NCI-H1694 treated with DMSO at 0.1 percent for 48 hours (cell line): ENCODE measurements at places on chromosomes 2 and 18.
A peak's percentile ranks its signal among the peaks of the same experiment; 100 is the strongest.

- DNase-seq, result no peak
Measured at GRCh38 chr2:3214065-3214464, 163.6 kb downstream of the EIPR1 start.

DNA sequence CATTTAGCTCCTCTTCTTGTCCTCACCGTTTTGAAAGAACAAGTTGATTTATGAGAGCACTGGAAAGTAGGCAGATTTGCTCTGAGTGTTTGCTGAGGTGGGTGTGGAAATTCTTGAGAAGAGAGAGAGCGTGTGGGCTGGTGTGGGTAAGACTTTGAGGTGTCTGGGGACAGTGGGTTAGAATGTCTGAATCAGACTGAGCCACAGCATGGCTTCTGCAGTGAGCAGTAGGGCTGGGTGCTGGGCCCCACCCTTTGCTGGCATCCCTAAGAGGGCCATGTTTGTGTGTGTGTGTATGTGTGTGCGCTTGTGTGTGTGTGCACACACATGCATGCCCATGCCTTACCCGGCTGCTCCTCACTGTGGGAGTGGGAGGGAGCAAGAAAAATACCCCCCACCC lies 63.7 kb downstream of the COPS8 start:
- no peak for DNase-seq

GRCh38 chr2:19264852-19265251 lies 93.6 kb downstream of the OSR1 start:
- DNase-seq, result no peak

DNA sequence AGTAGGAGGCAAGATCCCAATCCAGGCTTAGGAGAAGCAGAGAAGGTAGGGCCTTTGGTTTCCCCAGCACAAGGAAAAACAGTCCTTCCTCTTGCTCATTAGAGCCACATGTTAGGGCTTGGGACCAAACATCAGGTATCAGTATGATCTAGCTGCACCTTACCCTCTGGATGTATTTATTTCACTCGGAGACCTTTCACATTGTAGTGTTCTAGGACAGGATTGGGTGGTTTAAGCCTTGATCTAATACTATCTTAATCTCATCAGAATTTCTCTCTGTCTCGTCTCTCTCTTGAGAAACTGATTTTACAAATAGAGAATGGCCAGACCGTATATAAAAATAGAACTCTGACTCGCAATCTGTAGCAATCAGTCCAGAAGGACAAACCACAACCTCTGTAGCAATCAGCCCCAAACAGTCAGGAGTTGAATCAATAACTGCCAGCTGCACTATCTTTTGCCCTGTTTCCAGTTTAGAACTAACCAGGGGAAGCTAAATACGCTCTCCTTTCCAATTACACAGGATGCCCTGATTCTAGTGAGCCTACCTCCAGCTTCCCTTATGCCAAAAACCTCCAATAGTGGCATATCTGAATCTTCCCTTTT lies 207.1 kb downstream of the TDRD15 start:
- no peak for DNase-seq

- no peak for DNase-seq
Measured at GRCh38 chr2:99152199-99152895, 2.4 kb downstream of the TSGA10 start.

DNA sequence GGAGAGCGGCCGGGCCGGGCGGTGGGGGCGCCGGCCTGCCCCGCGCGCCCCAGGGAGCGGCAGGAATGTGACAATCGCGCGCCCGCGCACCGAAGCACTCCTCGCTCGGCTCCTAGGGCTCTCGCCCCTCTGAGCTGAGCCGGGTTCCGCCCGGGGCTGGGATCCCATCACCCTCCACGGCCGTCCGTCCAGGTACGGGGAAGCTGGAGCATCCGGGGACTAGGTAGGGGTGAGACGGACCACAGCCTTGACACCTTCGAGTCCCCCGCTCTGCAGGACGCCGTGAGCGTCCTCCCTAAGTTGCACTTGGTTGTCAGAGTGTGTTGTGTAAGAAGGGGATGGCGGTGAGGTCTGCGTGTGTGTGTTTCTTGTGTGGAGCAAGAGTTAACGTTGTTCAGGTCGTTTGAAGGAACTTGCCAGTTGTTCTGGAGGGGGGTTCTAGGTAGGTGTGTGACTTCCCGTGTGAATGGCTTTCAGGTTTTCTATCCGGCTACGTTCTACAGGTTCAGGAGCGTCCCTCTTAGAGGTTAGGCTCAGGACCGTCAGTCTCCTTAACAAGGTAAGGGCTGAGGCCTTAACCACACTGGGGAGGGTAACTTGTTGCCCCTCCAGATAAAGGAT lies 393 bp downstream of the IL1R1 start:
- DNase-seq, result no peak

- peak; percentile 78 for DNase-seq
Measured at GRCh38 chr2:142980246-142981068, 103.0 kb downstream of the KYNU start.

- DNase-seq, result no peak
Measured at GRCh38 chr2:9179572-9180201, 26.9 kb upstream of the ASAP2 start.

GRCh38 chr2:101463911-101464641 lies 10.8 kb downstream of the RFX8 start:
- no peak for DNase-seq

DNA sequence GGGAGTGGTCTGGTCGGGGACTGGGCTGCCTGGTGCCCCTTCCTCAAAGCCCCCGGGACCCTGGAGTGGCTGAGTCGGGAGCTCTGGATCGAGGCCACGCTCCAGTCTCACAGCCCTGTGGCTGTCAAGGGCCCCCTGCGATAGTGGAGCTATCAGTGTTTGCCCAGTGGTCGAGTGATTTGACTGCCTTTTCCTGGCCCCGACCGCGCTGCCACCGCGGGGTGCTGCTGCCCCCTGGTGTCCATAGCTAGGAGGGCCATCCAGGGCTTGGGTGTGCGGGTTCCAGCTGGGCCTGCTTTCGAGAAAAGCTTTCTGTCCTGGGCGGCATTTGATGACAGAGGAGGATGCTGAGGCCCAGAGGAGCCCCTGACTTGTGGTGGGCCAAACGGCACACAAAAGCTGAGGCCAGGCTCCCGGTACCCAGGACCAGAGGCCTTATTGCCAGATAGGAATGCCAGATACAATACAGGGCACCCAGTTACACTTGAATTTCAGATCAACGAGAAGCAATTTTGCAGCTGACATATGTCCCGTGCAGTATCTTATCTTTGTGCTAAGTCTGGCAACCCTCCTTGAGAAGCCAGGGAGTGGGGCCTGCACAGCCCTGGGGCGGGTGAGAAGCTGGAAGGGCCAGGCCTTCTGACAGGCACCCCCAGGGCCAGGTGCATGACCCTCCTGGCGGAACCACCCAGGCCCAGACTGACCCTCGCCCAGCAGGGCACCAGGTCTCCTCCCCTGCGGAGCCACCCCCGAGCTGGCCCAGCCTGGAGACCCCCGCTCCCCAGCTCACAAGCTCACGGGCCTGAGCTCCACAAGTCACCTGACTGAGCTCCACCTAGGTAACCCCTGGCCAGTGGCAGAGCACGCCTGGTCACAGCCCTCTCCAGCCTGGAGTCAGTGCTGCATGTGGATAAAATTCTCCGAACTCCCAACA lies 13.0 kb downstream of the ODC1 start:
- peak; percentile 65 for DNase-seq

DNA sequence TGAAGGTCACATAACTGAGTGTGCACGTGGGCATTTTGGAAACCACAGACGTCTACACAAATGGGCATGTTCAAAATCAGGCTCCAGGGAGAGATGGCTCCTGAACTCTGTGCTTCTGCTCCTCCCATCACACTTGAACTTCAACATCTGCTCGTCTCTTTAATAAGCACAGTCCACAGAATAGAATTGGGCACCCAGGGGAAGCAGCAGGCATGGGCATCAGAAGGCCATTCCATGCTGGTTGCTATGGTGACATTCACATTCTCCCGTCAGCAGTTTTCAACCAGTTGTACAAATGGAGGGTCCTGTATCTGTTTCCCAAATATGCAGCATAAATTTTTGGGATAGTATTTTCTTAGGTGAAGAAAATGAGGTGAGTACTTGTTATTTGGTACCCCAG lies 183.7 kb upstream of the COPS8 start:
- no peak for DNase-seq

GRCh38 chr18:1499265-1499664 lies 594.6 kb downstream of the ADCYAP1 start:
- no peak for DNase-seq

DNA sequence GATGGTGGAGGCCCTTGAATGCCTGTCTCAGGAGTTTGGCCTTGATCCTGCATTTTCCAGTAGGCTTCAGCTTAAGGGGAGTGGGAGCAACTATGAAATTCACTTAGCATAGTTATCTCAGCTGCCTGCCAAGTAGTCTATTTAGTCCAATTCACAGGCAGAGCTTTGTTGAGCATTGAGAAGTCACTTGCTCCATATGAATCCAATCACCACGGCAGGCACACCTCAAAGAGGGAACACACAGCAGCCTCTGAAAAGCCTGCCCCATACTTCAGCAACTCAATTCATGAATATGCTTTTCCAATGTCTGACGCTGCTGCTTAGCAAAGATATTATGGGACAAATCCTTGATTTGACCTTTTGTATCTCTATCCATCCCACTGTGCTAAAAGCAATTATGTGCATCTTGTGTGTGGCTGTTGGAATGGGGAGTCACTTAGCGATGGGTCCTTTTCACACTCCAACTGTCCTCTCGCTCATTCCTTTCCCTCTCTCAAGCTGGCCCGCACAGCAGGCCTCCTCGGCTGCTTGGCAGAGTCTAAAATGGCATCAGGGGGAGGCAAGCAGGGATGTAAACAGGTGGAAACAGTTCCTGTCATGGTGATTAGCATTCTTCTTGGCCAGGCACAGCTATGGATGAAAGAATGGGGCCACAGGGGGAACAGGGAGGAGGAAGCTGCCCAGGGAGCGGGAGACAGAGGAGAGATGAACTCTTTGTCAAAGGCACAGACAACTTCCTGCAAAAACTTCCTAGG lies 56.0 kb upstream of the LRPPRC start:
- no peak for DNase-seq

GRCh38 chr2:68717305-68717661 lies 17.3 kb upstream of the ARHGAP25 start:
- no peak for DNase-seq

DNA sequence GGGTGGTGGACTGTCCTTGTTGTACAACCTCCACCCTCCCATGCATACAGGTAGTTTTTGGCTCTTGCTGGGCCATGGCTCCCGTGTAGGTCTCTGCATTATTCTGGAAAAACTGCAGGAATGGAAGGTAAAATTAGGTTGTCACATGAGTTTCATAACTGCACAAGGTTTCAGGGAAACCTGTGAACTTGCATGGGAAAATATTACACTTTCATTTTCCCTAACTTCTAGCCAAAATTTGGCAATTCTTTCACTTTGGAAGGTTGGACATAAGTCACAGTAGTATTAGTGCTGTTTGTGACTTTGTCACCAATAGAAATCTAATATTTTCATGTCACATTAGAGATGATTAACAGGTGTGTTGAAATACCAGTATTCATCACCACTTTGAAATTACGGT lies 118.1 kb upstream of the MGAT5 start:
- DNase-seq, result no peak
